ENCODE measurements at places on chromosomes 13 and 19.

GRCh38 chr13:33642374-33643065, 175.4 kb upstream of the RFC3 start:
- DNase-seq: peak; percentile 58

GRCh38 chr13:67763384-67763783, 533.2 kb upstream of the PCDH9 start:
- DNase-seq: no peak

GRCh38 chr13:64723724-64724123, 2506.4 kb downstream of the PCDH9 start:
- DNase-seq: peak; percentile 47

GRCh38 chr13:111060237-111060919, 54.7 kb upstream of the ARHGEF7 start:
- no peak for DNase-seq

- peak; percentile 95 for DNase-seq
Observed at GRCh38 chr13:27449936-27450828, at the start of gene MTIF3. Gene MTIF3 (minus strand): TSS chr13:27450564. CDS start chr13:27440448, 10,116 bp downstream.

GRCh38 chr19:12647047-12647446, 19.5 kb downstream of the MAN2B1 start:
- DNase-seq: no peak

DNA sequence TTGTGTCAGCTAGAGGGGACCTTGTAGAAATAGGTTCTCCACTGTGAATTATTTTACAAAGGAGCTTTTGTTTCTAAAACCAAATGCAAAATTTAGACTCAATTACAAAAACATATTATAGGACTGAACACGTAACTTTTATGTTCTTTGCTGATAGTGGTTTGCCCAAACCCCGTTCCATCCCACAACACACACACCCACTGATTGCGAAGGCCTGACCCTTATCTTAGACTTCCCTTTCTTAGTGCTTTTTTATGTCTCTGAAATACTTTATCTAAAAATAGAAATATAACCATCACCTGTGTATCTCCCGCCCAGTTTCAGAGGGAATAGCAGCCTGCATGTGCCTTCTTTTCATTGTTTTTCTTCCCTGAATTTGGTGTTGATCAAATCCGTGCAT, 13.0 kb downstream of the CCNA1 start:
- no peak for DNase-seq

GRCh38 chr19:31675193-31675913, 326.1 kb upstream of the TSHZ3 start:
- no peak for DNase-seq

GRCh38 chr13:35917942-35918645, 213.1 kb downstream of the DCLK1 start:
- no peak for DNase-seq

DNA sequence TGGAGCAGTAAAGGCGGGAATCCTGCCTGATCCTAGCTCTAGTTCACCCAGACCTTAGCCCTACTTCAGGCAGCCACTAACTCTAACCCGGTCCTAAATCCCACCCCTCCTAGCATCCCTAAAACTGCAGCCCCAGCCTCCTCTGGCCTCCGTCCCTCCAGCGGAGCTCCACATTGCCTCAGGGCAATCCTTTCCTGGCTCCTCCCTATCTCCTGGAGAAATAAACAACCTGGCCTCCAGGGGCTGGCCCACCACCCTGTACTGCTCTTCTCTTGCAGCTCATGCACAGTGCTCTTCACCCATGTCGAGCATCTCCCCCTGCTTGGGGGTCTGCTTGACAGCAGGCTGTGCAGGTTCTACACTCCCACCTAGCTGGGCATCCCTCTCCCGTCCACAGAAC, 6.7 kb downstream of the POU2F2 start:
- DNase-seq: no peak

DNA sequence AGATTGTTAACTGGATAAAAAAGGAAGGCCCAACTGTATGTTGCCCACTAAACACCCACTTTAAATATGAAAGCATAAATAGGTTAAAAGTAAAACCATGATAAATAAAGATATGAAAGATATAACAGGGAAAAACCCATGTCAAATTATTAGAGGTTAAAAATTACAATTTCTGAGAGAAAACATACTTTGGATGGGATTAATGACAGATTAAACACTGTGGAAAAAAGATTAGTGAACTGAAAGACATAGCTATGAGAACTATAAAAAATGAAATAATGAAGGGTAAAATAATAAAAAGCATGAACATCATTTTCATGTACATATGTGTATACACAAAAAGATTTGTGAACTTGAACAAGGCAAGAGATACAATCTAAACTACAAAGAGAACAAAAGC, 2.2 kb upstream of the ZNF577 start:
- DNase-seq: no peak

DNA sequence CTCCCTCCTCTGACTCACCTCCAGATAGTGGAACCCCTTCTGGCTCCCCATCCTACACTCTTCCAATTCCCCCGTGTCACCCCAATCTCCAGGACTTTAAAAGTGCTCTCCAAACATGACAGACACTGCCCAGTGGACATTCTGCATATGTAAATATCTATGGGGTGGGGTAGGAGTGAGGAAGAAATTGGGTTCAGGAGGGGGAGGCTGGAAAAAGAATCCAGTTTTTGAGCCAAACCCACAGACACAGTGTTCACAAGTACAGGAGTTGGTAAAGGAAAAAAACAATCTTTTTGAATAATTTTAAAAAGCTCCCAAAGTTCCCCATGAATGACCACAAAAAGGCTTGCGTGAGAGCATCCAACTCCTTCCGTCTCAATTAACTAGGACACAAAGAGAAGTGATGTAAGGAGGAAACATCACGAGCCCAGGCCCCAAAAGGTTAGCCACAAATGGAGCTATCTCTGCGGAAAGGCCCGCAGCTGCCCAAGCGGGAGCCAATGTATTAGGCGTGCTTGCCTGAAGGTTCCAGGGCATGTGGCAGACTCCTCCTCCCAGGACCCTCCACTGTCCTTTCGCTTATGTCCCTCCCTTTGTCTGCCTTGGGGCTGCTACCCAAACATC, 18.0 kb downstream of the ZC3H4 start:
- no peak for DNase-seq

GRCh38 chr13:28492569-28493367, 2.2 kb downstream of the FLT1 start:
- DNase-seq: no peak

- DNase-seq: no peak
Observed at GRCh38 chr13:46595885-46596275, 42.9 kb downstream of the LRCH1 start.

DNA sequence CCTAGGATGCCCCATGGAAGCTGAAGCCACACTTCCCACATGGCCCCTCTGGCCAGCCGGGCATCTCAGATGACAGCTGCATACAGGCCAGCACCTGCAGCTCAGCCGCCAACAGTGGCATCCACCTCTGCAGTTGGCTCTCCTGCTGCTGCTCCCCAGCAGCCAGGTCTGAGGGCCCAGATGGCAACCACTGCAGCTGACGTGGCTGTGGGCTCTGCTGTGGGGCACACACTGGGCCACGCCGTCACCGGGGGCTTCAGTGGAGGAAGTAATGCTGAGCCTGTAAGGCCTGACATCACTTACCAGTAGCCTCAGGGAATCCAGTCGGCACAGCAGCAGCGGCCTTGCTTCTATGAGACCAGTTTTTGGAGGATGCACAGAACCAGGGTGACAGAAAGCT, 45.3 kb upstream of the LSM14A start:
- no peak for DNase-seq

DNA sequence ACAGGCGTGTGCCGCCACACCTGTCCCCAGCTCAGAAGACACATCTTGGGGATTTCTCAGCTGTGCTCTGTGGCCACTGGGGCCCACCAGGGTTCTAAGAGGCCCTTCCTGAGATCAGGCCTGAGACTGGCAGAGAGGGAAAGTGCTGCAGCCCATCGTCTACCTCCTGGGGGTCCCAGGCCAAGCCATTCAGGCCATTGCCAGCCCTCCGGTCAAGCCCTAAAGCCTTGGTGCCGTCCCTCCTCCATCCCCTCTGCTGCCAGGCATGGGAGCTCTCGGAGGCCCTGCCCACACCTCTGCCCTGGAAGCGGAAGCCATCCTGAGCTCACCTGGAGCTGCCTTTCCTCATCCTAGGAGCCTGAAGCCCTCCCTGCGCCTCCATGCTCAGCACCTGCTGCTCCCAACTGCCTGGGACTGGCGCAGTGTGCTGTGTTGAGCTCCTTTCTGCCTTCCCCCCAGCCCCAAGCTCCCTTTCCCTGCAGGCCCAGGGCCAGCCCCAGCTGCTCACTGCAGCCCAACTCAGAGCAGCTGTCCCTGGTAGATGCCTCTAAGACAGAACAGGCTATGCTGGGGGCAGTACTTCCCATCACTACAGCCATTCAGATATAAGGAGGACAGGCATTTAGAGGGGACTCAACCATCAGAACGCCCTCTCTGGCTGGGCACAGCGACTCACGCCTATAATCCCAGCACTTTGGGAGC, 2.9 kb downstream of the SLC7A9 start:
- DNase-seq: no peak

DNA sequence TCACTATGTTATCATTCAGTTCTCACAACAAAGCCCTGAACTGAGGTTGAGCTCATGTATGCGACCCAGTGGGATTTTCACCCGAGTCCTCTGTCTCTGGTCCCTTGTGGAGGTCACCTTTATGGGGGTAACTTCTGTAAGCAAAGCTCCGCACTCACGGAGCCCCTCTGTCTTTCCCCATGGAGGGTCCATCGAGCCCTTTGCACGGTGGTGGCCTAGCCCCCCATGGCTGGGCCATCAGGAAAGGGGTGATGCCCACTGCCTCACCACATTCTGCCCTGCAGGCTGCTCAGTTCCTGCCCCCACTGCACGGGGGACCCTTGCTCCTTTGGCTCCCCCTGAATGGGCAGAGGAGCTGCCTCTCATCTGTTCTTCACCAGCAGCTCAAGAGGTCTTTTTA, 39.6 kb downstream of the CHST8 start:
- DNase-seq: no peak

DNA sequence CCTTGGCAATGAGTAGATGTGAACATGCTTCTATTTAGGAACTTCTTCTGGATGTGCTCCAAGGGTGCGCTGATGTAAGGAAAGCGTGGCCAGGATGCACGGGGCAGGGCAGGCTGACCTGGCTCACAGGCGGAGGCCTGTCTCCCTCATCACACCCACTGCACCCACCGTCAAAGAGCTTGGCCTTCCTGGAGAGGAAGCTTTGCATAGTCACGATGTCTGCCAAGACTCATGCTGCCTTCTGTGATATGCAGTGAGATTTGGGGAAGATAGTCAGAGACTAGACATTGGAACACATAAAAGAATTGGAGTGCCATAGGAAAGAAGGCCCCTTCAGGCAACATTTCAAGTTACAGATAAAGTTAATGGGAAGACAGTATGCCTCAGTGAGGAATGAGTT, 82.0 kb downstream of the MYO16 start:
- DNase-seq: no peak

GRCh38 chr19:41619018-41619556, 7.8 kb downstream of the CEACAM4 start:
- no peak for DNase-seq

GRCh38 chr19:15014579-15014978, 34.7 kb upstream of the CASP14 start:
- no peak for DNase-seq

DNA sequence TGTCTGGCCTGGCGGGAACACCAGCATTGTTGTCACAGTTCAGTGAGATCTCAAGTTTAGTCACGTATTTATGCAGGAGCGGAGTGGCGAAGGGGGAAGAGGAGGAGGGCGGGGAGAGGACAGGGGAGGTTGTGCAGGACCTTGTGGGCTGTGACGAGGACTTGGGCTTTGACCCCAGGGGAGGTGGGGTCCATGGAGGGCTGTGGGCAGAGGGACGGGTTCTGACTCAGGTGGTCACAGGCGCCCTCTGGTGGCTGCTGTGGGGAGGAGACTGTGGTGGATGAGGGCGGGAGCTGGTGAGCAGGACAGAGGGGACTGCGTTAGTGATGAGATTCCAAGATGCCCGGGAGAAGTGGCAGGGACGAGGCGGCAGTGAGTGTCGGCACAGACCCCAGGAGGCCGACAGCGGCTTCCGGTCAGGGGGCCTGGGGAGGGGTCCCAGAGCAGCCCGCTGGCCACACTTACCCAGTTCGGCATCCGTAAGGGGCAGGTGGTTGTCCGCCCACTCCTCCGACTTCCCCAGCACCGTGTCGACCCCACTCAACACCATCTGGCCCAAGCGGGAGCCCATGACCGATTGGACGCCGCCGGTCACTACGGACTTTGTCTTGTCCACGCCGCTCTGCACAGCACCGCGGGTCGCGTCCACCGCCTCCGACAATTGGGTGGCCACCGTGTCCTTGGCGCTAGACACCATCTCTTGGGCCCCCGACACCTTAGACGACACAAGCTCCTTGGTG, 15.7 kb downstream of the PLIN3 start:
- peak; percentile 59 for DNase-seq

DNA sequence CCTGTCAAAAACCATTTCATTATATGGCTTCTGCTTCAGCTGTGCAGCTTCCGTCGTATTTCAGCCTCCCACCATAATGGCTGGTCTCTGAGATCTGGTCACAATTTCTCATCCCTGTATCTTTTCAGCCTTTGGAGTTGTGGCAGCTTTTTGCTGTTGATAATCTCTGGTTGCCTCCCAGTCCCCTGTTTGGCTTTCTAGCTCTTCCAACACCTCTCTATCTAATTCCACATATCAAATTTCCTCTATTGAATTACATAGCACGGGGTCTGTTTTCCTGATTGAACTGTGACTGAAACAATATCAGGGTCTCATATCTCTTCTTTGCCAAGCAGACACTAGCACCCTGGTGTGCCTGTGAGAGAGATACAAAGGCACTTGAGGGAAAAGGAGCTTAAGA, 222.1 kb upstream of the OBI1 start:
- no peak for DNase-seq

- DNase-seq: no peak
Observed at GRCh38 chr13:35485424-35485823, 8.9 kb upstream of the MAB21L1 start.

DNA sequence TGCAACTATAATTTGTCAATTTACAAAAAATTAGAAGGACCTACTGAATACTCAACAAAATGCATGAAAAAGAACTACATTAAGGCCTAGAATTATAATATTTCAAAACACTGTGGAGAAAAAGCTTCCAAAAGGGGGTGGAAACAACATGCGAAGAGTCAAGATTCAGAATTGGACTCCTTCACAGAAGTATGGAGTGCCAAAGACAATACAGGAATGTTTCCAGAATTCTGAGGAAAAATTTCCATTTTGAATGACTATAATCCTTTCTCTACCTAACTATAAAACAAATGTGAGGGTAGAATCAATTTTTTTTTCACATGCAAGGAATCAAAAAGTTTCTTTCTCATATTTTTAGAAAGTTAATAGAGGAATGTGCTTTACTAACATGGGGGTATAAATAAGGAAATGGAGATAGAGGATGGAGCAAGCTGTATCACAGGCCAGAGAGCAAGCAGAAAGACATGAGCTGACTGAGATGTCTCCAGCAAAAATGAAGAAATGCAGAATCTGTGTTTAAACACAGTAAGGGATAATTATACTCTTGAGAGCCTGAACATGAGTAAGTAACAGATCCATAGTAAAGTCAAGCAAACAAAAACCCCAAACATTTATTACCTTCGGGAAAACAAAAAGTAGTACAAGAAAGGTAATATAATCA, 39.5 kb upstream of the SMAD9 start:
- no peak for DNase-seq
